Epithelial cell of esophagus (primary cell): ENCODE measurements at places on chromosomes 12 and 14.

GRCh38 chr12:107894589-107894988 lies 120.1 kb downstream of the ASCL4 start:
- no peak for DNase-seq

- DNase-seq, result no peak
These were observed 38.8 kb upstream of the NINJ2 start for GRCh38 chr12:701896-702539.

DNA sequence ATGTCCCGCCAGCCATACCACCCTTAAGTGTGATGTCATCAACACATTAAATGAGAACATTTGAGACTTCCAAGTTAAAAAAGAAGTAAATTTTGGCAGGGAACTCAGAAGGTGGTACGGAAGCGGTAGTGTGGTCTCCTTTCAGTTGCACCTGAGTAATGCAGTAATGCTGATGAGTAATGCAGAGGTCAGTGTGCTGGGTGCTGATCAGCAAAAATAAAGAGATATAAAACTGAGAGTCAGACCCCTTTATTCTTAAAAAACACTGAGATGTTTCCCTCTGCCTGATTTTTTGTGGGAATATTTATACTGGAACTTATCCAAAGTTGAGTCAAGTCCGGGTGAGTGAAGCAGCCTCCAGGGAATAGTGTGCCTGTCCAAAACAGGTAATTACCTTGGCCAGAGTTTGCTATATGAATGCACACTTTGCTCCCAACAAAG lies 370.6 kb upstream of the PRICKLE1 start:
- DNase-seq, result peak; percentile 75

- peak; percentile 44 for DNase-seq
These were observed 2.8 kb upstream of the TSPAN8 start for GRCh38 chr12:71160585-71160984.

GRCh38 chr12:1872001-1872400 lies 46.5 kb downstream of the CACNA2D4 start:
- DNase-seq, result no peak

DNA sequence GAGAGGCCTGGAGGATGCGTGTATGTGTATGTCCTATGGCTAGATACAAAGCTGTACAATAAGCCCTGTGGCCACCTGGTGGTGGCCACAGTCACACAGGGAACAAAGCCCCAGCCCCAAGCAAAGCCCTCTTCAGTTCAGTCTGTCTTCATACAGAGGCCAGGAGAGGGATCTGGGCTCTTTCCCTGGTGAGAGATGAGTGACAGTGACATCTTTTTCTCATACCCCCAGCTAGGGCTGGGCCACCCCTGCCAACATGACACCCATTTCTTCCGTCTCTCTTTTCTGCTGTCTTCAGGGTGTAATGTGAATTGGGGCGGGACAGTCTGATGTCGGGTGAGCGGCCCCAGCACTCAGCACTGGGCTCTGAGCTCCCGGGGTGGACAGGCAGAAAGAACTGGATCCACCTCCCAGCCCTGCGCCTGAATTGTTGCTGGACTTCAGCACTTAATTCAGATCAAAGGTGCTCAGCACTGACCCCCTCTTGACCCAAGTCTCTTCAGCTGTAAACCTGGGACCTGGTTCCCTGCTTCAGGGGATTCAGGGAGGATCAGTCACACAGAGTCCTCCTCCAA lies 59.8 kb downstream of the SERPINA3 start:
- DNase-seq, result no peak

DNA sequence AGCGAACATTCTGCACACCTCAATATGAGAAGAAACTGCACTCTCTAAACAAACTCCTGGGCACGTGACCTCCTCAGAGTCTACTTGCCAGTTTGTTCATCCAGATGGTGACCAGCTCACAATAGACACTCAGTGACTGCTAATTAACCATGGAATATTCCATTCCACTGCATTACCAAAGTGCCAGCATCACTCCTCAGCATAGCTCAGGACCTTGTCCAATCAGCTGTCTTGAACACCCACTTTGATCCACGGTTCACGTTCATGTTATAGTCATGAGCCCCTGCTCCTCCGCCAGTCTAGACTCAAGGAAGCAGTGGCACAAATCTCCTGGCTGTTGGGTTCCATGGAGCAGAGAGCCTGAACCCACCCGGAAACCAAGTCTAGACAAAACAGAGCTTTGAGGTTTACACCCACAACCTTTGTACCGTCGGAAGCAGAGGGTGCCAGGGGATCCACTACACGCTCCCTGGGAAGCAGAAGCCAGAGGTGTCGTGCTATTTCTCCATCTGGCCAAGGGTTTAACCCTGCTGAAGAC lies 285.3 kb downstream of the ZFP36L1 start:
- DNase-seq, result no peak

GRCh38 chr12:113378291-113378690 lies 19.9 kb downstream of the PLBD2 start:
- no peak for DNase-seq

- DNase-seq, result peak; percentile 26
These were observed 2.3 kb downstream of the GLI1 start for GRCh38 chr12:57461917-57462250.

DNA sequence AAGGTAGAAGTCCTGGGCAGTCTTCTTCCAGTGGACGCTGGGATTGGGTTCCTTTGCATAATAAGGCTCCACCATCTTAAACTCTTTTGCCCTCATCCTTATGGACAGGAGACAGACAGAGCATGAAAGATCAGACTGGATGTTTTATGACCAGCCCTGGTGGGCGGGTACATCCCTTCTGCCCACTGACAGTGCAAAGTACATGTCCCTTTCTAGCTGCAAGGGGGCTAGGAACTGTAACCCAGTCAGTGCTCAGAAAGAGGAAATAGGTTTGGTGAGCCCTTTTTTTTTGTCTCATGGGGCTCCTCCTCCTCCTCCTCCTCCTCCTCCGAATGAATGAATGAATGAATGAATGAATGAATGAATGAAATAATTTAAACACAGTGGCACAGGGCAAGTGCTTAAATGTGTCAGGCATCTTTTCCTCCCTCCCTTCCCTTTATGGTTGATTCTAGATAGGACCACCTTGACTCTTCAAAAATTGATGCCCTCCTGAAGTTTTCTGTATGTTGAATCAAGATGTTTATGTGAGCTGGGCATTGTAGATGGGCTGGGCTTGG lies 36.4 kb upstream of the HNF1A start:
- DNase-seq, result no peak

GRCh38 chr12:49730568-49731101 lies 10.7 kb upstream of the TMBIM6 start:
- DNase-seq, result peak; percentile 59

- DNase-seq, result peak; percentile 21
These were observed 86.4 kb downstream of the EML1 start for GRCh38 chr14:99879401-99880295.

DNA sequence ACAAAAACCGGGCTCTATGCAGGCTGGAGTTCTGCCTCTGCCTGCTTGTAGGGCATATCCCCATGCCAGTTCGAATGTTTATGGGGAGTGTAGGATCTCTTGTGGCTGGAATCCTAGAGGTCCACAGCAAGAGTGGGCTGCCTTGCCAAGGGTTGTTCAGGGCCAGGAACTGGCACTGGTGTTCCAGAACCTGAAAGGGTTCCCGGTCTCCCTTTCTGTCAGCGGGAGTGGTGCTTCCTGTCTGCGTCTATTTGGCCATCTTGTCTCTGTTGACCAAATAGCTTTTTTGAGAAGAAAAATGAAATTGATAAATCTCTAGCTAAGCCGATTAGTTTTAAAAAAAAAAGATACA lies 17.8 kb downstream of the OLR1 start:
- no peak for DNase-seq

- peak; percentile 96 for DNase-seq
These were observed 876 bp upstream of the PPM1A start for GRCh38 chr14:60247994-60248696.

DNA sequence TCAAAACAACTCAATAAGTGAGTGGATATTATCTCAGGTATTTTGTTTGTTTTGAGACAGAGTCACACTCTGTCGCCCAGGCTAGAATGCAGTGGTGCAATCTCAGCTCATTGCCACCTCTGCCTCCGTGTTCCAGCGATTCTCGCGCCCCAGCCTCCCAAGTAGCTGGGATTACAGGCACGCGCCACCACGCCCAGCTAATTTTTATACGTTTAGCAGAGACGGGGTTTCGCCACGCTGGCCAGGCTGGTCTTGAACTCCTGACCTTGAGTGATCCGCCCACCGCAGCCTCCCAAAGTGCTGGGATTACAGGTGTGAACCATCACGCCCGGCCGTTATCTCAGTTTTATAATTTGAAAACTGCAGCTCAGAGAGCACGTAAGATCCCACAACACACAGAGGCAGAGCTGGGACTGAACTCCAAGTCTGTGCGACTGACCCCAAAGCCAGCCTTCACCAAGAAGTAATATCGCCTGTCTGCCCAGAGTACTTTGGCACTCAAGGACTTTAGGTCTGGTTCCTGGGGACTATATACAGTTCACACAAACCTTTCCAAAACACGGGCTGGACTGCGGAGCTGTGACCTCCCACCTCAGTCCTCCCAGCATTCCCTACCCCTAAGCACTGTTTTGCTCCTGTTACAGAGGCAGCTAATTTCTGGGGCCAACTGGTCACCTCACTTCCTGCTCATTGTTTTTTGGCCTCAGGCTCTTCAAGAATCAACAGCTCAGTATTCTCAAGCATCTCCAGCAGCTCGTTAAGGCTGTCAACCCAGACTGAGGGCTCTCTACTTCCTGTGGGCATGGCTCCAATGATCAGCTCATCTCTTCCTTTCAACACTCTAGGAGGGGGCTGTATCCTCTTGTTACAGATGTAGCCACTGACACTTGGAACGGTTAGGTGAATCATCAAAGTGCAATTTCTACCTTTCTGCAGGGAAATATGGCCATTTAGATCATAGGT lies 22.5 kb downstream of the TESC start:
- DNase-seq, result peak; percentile 22

DNA sequence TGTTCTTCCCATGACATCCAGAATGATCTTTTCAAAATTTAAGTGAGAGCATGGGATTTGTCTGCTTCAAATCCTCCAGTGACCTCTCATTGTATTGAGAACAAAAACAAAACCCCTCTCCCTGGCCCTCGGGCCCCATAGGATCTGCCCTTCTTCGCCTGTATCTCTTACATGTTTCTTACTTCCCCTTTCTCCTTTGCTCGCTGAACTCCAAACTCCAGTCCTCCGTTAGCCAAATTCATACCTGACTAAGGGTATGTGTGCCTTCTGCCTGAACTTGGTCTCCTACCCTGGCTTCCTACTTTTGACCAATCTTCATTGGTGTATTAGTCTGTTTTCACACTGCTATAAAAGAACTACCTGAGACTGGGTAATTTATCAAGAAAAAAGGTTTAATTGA lies 13.2 kb upstream of the TSPAN11 start:
- DNase-seq, result no peak

GRCh38 chr14:63174760-63175191 lies 29.5 kb upstream of the RHOJ start:
- DNase-seq, result peak; percentile 76

DNA sequence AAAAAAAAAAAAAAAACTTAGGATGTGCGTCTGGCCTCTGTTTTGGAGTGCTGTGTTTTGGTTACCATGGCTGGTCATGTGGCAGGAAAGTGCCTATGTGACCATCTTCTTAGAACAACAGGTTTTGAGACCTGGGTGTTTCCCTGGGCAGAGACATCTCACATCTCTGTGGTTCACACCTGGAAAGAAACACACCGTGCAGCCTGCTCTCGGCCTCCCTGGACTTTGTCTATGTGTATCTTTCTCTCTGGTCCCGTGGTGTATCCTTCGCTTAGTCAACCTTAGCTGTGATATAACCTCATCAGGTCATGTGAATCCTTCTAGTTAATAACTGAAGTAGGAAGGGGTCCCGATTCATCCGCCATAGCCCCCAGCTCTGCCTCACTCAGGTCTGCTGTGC lies 22.6 kb downstream of the ACADS start:
- DNase-seq, result no peak

GRCh38 chr12:66269757-66270383 lies 32.4 kb upstream of the HELB start:
- DNase-seq, result peak; percentile 53

- DNase-seq, result peak; percentile 24
These were observed 33.5 kb downstream of the TSHR start for GRCh38 chr14:80988735-80989429.

DNA sequence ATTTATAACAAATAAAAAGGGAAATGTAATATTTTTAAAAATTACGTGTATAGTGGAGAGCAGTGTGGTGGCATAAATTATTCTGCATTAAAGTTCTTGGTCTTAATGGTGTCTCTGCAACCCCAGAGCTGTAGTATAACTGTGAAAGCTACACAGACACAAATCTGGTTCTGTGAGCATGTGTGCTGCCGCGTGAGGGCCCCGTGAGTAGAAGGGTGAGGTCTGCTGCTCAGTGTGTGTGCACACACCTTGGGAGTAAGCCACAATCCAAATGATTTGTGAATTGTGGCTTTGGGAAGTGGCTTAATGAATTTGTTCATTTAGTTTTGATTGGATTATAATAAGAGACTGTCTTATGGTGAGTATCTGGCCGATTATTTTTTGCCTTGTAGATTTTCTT lies 16.8 kb downstream of the PELI2 start:
- DNase-seq, result no peak
